Dermis blood vessel endothelial cell (primary cell): ENCODE measurements at places on chromosomes 4 and X. TPM values are rescaled to one million over a fixed set of nuclear protein-coding genes. Genes with fewer than 3 reads are reported as not detected.

Gene PWWP3B
- not detected in 2 replicates for total RNA-seq

Gene IRS4
- total RNA-seq: under 0.01 and 0.17 TPM in 2 replicates

Gene GABRG1
- not detected in 2 replicates for total RNA-seq

Gene SPATA18
- total RNA-seq: 4.3 and 4.6 TPM in 2 replicates

Gene SAGE1
- not detected in 2 replicates for total RNA-seq

Gene SMIM10L2A
- total RNA-seq: 0.70 and 1.0 TPM in 2 replicates

Gene CD38
- 9.4 and 22.0 TPM in 2 replicates for total RNA-seq

Gene CAPN6
- total RNA-seq: not detected in 2 replicates

Gene PRSS12
- 0.17 and 8.2 TPM in 2 replicates for total RNA-seq
